ENCODE measurements at places on chromosomes 1 and 21.

DNA sequence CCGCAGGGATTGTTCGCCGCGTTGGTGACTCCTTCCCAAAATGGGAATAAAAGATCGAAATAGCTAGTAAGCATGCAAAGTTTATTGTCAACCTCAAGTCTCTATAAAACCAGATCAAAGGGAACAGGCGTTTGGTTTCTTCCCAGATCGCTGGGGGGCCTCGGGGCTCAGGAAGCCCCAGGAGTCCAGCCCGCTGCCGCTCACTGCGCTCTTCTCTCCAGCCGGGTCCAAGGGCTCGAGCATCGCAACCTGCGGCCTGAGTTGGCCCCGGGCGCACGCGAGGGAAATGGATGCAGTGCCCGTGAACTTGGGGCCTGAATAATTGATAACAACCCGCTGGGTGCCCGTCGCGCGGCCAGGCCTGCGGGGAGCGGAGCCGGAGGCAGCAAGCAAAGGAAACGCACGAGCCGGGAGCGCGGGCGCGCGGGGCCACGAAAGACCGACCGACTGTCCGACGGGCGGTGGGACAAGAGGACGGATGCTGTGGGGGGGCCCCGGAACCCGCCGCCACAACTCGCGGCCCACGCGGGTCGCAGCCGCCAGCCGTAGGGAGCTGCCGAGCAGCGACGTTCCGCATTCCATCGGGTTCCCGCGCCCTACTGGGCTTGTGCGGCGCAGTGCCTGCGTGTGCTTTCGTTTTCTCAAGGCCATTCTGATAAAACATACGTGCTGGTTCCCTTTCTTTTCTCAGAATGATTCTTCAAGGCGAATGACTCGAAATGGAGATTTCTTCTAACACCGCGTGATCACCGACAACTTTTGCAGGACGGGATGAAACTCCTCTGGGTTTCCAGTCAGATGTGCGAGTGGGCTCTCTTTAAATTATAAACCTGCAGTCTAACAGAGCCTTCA is 14.0 kb upstream of the ALX3 start:
- no peak for DNase-seq

DNA sequence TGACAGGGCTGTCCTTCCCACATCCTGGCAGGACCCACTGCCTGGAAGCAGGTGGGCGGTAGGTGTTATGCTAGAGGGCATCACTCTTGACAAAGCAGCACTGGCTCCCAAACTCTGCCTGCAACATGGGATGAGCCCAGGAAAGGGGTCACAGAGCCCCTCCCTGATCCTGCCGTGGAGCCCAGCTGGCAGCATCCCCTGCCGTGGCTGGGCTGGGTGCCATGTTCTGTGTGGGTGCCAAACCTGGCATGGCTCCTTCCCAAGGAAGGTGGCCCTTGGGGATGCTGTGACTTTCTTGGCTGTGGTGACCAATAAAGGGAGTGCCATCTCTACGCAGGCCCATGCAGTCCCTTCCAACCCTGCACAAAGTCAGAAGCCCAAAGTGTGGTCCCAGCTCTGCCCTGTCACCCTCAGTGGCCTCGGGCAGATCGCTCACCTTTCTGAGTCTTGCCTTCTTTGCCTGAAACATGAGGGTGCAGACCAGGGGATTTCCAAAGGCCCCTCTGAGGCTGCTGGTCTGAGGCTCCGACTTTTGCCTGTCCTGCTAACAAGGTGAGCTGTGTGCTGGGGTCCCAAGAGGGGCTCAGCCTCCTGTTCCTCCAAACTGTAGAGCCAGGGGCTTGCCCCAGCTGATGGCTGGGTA is 6.0 kb downstream of the CDK18 start:
- no peak for DNase-seq

GRCh38 chr1:58950897-58951296 is 167.1 kb upstream of the JUN start:
- no peak for DNase-seq

- DNase-seq: no peak
Measured at GRCh38 chr21:37432710-37433455, 66.3 kb downstream of the DYRK1A start.

- DNase-seq: no peak
Measured at GRCh38 chr21:37407719-37408420, 41.3 kb downstream of the DYRK1A start.

- no peak for DNase-seq
Measured at GRCh38 chr1:165173818-165174217, 182.7 kb downstream of the LMX1A start.

- DNase-seq: no peak
Measured at GRCh38 chr1:181187337-181188126, 99.0 kb downstream of the IER5 start.

GRCh38 chr1:181175955-181176354 is 87.5 kb downstream of the IER5 start:
- DNase-seq: no peak

- no peak for DNase-seq
Measured at GRCh38 chr1:184641894-184642293, 112.8 kb downstream of the EDEM3 start.

DNA sequence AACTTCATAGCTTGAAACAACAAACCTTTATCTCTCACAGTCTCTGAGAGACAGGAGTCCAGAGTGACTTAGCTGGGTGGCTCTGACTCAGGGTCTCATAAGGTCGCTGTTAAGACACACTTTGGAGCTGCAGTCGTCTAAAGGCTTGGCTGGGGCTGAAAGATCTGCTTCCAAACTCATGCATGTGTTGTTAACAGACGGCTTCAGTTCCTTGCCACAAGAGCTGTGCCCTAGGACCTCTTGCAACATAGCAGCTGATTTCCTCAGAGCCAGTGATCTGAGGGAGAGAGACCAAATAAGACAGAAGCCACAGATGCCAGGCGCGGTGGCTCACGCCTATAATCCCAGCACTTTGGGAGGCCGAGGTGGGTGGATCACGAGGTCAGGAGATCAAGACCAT is 176.8 kb downstream of the DISC1 start:
- DNase-seq: no peak

DNA sequence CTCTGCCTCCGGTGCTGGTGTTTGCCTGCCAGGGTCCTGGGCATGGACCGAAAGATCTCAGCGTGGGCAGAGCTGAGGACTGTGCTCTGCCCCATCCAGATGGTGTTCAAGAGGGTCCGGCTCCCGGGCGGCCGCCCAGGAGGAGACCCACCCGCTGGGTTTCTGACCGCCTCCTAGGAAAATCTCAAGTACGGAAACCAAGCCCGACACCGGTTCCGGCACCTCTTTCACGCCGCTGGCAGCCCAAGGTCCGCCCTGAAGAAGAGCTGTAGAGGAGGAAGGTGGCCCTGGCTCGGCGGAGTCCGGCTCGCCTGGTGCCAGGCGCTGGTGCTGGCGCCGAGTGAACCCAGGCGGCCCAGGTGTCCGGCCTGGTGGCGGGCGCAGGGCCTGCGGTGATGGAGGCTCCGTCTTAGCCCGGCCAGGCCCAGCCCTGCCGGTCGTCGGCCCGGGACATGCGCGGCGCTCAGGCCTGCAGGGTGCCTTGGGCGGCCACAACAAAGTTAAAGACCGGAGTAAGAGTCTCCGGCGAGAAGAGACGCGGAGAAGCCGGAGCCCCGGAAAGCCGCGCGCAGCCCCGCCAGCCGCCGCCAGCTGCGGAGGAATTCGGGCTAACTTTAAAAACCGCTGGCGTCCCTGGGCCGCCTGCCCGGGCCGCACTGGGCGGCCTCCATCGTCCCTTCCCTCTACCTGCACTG is 1.5 kb downstream of the GRIK3 start:
- DNase-seq: no peak

DNA sequence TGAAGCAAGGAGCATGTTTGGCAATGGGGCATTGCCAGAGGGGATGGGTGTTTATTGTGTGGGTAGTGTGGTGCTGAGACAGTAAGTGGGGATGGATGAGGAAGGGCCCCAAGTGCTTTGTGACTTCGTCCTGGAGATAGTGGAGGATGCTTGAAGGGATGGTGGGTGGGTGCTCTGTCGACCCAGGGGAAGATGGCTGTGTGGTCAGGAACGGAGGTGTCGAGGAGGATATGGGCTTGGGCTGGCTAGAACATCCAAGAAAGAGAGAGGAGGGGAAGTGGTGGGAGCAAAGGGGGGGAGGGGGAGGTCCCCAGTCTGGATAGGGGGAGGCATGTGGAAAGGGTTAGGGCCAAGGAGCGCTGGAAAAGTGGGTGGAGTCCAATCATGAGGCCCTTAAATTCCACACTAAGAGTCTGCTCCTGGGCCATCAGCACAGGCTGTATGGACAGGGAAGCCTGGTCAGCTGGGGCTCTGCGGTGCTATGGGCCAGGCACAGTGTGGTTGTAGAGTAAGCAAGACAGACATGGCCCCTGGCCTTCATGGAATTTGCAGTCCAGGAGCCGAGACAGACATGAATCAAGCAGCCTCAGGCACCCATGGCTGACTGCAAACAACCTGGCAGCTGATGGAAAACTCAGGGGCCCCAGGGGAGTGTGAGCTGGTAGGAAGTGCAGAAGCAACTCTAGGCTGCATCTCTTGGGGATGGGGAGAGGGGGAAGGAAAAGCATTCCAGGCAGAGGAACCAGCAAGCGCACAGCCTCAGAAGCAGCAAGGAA is 36.3 kb downstream of the EDN2 start:
- DNase-seq: no peak

DNA sequence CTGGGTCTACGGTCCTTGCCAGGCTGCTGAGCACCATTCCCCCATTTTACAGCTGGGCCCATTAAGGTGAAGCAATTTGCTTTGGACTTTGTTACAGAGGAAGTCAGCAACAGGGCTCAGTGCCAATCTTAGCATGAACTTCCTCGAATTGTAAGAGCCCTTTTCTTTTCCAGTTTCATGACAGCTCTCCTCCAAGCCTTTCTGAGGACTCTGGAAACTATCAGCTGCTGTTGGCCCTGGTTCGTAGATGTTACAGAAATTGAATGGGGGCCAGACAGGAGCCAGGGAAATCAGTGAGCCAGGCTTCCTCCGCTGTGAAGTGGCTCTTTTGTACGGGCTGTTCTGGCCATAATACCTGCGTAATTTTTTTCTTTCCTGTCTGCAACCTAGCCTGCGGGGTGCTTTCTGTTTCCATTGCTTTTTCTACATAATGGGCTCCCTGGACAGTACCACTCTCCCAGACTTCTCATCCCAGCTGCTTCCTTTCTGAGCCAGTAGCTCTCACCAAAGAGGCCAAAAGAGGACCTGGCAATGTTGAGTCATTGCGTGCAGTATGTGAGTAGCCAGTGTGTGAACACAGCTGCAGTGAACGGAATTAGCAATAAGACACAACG is 386.3 kb downstream of the DISC1 start:
- DNase-seq: no peak

GRCh38 chr1:219114014-219114413 is 59.7 kb upstream of the LYPLAL1 start:
- DNase-seq: no peak

GRCh38 chr21:38438462-38438893 is 59.8 kb downstream of the ERG start:
- DNase-seq: peak; percentile 37

GRCh38 chr1:77533660-77534305 is 148.7 kb downstream of the ZZZ3 start:
- DNase-seq: no peak

DNA sequence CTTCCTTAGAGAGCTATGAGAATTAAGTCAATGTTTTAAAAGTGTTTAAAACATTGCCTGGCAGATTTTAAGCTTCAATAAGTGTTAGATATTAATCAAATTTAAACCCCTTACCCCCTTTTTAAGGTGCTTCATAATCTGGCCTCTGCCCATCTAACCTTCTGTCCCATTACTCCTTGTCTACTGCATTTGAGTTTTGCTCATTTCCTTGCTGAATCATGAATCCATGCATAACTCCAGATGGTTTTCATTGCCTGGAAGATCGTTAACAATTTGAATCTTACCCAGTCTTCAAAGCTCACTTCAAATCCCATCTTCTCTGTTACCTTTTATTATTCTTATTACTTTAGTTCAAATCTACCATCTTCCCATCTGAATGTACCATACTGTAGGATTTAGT is 4.6 kb downstream of the HJV start:
- no peak for DNase-seq

- peak; percentile 1 for DNase-seq
Measured at GRCh38 chr1:170168265-170168664, 22.5 kb downstream of the NTMT2 start.

DNA sequence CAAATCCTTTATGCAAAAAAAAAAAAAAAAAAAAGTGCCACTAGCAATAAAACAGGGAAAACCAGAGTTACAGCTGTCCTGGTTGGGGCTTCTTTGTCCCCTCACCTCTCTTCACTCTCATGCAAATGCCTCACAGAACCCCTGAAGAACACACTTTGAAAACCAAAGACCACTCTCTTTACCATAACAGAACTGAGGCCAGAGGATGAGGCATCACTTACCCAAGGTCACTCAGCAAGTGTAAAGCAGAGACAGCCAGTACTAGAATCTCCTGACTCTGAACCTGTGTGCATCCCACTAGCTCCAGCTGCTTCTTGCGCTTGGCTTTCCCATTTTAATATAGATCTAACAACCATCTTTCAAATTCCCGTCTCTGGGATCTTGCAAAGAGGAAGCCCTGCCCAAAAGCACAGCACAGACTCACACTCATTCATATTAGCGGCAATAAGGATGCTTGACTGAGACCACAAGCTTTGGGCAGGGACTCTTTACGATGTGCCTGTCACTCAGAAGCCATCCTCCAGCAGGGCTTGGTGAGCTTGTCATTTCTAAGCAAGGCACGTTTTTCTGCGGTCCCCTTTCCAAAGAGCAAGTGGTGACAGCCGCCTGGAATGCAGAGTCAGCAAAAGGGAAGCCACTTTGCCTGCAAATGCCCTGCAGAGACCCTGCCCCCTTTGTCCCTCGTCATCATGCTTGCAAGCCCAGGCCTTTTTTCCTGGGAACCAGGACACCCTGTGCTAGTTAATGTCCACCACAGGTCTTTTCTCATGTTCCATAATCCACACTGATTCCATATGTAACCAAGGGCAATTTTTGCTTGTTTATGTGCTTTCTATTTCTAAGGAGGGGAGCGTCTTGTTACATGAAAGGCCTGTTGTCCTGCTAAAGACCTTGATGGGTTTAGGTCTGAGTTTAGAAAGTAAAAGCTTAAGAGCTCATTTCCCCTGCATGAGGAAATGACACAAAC is 76.5 kb upstream of the NFIA start:
- no peak for DNase-seq

GRCh38 chr1:200379432-200379757 is 30.4 kb downstream of the ZNF281 start:
- peak; percentile 72 for DNase-seq

DNA sequence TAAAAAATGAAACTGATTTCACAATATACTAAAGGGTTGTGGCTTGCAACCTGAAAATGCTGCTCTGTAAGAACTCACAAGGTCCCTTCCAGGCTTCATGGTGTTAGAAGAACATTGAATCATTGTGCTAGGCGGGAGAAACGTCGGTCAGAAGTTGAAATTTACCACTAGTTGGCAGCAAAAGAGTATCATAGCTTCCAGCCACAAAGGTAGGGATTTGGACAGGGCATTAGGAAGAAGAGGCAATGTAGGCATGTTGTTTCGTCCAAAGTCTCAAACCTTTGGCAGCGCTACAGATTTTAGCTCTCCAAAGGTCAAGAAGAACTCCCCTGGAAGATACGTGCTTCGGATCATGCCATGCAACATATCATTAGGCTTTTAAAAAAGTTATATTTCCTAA is 62.5 kb upstream of the ZP4 start:
- DNase-seq: no peak

DNA sequence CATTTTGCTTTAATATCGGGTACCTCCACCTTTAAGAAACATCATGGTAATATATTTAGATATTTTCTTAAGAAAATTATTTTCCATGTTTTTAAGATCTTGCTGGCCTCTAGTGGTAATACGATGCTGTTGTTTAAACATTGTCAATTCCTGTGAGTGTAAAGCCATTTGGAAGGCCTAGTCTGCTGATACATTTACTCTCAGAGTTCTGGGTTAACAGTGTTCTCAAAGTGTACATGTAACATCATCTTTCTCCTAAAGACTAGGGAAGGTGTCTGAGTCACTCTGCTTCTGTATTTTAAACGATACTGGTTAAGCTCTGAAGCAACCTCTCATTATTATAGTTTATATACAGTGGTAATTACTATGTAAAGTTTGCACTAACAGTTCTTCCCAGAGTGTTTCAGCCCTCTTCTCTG is 189.1 kb downstream of the RASAL2 start:
- no peak for DNase-seq
